Activated naive CD4-positive, alpha-beta T cell treated with Interleukin-2 at 50 U/mL for 16 hours (primary cell): ENCODE measurements at places on chromosomes 7 and 10.

DNA sequence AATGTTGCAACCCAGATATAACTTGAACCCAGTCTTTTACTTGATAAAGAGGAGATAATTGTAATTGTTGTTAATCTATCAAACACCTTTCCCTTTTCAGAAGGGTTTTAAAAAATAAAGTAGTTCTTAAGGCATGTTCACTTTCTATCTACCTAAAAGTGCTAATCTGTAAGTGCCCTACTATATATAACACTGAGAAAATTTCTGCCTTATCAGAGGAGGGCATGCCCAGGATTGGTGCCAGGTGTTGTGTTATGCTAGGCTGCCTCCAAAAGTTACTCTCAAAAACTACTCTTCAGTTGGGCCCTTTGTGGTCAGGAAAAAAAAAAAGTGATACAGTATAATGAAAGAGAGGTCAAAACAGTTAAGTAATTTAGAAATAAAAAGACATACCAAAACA, 36.3 kb downstream of the SMNDC1 start:
- DNase-seq: no peak

DNA sequence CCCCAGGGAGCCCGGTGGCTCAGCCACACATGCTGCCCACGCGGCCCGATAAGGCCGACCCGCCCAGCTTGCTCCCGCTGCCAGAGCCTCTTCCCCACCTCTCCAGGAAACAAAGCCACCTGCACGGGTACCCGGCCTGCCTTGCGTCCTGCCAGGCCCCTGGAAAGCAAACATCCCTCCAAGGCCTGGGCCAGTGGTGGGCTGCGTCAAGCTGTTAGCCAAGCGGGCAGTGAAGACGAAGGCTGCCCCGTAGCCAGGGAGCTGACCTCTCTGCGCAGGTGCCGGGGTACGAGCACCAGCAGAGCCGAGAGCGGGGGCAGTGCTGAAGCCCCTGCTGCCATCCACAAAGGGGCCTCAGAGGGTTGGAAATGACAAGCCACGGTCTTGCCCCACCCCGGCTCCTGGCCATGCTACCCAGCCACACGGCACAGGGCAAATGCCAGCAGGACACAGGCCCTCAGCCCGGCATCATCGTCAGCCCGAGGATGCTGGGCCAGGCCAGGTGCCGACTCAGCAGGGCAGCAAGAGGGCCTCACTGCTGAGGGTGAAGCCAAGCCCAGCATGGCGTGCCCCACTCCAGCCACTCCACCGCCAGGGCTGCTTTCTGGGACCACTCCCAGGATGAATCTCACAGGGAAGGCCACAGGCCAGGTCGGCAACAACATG, 140.0 kb downstream of the PTPRN2 start:
- DNase-seq: no peak

DNA sequence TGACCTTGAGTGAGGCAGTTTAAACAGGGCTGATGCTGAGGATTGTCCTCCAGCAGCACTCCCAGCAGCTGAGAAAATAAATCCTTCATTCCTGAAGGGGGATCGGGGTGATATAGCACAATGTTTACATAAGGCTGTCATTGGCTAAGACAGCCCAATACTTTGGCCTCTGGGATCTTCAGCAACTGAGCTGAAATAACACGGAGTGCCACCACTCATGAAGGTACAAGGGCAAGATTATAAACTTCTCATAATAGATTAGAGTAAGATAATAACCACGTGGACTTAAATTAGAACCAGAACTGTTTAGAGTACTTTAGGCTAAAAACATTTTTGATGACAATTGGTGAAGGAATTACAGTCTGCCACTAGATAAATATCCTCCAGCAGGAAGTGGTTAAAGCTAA, 70.0 kb upstream of the PAPSS2 start:
- no peak for DNase-seq

- DNase-seq: no peak
These were observed 478.9 kb downstream of the PTPRN2 start for GRCh38 chr7:158108646-158109293.

DNA sequence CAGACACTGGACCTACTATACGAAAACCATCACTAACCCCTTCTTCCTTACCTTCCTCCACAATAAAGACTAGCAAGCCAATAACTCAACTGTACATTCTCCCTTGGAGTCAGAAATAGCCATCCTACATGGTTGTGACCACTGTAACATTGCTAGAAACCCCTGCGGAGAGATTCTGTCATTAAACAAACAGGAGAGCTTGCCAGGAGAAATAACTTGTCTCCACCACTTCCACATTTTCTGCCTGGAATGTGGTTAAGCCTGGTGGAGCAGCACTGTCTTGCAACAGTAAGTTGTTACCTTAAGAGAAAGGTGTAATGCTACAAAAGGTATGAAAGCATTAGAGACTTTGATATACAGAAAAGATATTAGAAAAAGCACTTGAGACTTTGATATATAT, 45.8 kb downstream of the THSD7A start:
- no peak for DNase-seq

DNA sequence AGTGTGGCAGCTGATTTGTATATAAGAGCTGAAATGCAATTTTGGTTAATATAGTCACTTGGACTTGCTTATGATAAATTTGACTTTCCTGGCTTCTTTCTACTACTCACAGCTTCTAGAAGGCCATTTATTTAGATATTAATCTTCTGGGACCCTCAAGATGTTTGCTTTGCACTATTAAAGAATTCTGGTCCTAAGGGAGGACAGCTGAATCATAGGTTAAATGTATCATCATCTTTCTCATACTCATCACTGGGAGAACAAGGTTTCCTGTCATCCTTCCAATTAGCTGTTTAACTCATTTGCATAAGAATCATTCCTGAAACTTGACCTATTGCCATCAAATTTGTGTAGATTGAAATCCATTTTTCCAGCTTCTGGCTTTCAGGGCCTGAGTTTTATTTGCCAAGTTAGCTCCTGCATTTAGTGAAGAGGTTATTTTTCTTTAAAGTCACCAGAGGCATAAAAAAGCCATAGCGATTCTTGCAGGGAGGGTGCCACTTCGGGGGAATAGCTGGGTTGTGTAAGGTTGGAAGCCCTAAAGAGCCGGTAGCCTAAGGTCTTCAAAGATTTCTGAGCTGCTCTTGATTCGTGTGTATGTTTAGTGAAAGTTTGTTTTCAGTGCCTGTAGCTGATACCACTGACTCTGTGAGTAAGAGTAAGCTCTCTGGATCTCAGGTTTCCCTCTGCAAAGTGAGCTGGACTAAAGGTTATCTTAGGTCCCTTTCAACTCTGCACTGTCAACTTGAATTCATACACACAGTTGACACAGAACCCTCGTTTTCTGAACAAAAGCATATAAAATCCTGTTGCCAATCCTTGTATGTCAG, 4.3 kb downstream of the MAP3K8 start:
- no peak for DNase-seq
